M059J (cell line): ENCODE measurements at places on chromosomes 12 and 14. TPM values are rescaled to one million over a fixed set of nuclear protein-coding genes. Genes with fewer than 3 reads are reported as not detected.

TAS2R31 gene
- 0.12 and 0.27 TPM in 2 replicates for total RNA-seq

HRK gene
- total RNA-seq, result not detected in 2 replicates

SPPL3 gene
- 3.9 and 9.7 TPM in 2 replicates for total RNA-seq

NELL2 gene
- total RNA-seq, result 0.25 TPM in 1 of 2 replicates, not detected in the other

ANO4 gene
- 0.07 and 0.69 TPM in 2 replicates for total RNA-seq

SOX5 gene
- 1.6 and 4.1 TPM in 2 replicates for total RNA-seq

GRCh38 chr12:112134731-112135130 lies 9.4 kb downstream of the TRAFD1 start:
- no peak for DNase-seq

DNA sequence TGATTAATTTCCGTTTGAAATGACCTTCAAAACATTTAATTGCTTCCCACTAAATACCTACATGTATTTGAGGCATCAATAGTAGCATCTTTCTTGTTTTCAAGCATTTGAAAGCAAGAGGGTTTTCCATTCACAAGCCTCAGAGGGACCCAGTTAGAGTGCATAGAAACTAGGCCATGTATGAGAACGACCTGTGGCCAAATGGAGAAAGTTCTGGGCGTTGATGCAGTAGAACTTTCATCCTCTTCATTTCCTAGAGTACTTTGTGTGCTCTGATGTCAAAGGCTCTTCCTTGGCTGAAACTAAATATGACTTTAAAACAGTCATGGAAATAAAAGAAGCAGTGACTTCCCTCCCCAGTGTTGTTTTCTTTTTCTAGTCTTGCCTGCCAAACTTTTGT lies 944 bp upstream of the DHRS7 start:
- DNase-seq, result no peak

DNA sequence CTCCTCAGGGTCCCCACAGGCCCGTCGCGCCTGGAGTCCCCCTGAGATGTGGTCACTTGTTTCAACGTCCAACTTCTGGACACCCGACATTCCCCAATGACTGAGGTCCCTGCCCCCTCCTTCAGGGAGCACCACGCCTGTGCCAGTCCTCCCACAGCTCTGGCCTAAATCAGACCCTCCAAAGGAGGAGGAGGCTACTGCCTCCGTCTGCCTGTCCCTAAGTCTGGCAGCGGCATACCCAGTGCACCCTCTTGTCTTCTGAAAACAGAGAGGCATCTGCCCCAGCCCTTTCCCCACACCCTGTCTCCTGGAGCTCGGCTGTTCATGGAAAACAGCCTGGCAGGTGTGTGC lies 46.2 kb downstream of the TESC start:
- no peak for DNase-seq

DNA sequence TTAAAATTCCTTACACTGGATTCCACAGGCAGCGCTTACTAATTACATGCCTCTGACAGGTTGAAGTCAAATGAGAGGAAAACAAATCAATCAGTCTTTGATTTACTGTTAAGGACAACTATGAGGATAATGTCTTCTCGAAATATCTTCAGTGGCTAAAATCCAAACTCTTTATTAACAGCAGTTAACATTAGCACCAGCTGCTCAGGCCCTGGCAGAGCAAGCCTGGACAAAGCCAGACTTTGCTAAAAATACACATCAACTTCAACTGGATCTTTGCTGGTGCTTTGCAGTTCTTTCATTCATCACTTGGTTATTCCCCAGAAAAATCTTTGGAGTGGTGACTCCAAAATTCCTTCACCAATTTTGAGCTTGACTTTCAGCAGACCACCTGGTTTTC lies 98.7 kb downstream of the HECTD4 start:
- DNase-seq, result no peak

DNA sequence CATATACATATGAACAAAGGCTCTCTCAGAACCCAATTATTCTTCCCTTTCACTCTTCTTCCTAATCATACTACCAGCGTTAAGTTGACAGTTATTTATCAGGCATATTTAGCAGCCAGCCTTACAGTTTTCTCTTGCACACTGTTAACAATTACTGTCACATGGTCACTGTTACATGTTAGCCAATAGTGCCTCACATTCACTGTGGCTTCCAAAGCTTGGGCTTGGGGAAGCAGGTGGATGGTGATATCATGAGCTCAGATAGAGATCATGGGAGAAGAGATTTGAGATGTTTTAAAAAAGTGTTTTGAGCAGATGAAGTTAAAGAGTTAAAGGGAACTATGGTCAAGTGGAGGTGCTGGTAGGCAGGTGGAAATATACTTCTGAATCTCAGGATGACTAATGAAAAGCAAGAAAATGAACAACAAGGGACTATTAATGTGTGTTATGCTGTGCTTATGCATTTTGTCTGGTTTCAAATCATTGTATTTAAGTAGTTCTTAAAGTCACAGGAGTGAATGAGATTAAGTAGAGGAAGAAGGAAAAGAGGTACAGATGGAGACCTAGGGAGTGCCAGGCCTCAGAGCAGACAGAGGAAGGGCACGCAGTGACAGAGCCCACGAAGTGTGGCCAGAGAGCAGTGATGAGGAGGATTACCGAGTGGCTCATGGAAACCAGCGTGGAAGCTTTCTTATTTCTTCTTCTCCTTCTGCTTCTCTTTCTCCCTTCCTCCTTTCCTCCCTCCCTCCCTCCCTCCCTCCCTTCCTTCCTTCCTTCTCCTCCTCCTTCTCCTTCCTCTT lies 39.6 kb downstream of the BICD1 start:
- DNase-seq, result no peak

GRCh38 chr12:2633825-2634200 lies 161.0 kb upstream of the FKBP4 start:
- no peak for DNase-seq

GRCh38 chr14:36521598-36522345 lies 1.7 kb upstream of the NKX2-1 start:
- DNase-seq, result no peak

DNA sequence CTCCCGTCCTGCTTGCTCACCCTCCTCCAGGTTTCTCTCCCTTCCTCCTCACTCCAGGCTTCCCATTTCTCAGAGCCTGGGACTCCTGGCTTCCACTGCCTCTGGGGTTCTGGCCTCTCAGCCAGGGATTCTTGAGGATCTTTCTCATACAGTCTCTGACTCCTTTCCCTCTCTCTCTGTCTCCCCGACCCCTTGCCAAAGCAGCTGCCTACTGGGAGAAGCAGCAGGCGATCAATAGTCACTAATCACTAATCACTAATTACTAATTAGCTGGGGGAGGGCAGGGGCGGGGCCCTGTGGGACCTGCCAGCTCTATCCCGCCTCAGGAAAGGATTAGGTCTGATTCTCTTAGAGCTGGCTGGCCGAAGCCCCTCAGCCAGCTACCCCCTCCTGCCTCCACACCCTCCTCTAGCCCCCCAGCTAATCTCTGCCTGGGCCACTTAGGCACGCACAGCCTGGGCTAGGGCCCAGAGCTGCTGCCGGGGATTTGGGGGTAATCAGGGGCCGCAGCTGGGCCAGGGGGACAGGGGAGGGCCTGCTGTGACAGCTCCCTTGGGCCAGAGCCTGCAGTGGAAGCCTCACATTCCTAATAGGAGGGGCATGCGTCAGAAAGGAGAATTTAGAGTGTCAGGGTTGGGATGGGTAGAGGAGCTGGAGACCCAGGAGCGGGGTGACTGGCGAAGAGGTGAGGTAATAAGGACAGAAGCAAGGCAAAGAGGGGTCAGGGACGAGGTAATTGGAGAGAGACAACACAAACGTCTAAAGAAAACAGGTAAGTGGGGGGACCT lies 2.8 kb downstream of the NXPH4 start:
- no peak for DNase-seq

DNA sequence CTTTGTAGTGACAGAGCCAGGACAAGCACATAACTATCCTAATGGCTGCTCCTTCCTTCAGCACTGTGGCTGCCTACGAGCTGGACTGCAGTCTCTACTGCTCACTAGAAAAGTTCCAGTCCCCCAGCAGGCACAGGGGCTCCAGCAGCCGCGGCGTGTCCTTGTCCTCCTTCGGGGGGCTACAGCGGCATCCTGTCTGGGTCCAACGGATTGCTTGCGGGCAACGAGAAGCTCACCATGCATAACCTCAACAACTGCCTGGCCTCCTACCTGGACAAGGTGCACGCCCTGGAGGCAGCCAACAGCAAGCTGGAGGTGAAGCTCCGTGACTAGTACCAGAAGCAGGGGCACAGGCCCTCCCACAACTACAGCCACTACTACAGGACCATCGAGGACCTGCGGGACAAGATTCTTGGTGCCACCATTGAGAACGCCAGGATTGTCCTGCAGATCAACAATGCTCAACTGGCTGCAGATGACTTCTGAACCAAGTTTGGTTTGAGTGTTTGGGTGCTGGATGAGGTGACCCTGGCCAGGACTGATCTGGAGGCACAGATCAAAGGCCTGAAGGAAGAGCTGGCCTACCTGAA lies 169.4 kb downstream of the NDUFA12 start:
- DNase-seq, result no peak

DNA sequence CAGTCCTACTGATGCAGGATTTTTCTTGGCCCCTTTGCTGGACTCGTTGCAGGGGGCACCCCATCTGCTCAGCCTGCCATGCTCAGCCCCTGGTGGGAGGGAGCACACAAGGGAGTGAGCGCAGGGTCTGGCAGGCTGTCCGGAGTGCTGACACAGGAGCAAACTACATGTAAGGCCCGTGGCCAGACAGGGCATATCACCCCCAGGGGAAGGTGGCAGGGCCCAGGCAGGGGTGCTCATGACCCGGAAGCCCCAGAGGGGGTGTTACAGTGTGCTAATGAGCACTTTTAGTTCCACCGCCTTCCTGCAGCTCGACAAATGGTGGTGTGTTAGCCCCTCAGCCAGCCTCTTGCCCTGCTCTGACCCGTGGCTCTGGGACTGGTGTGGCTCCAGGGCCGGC lies 645.6 kb upstream of the TMEM132C start:
- DNase-seq, result no peak

DNA sequence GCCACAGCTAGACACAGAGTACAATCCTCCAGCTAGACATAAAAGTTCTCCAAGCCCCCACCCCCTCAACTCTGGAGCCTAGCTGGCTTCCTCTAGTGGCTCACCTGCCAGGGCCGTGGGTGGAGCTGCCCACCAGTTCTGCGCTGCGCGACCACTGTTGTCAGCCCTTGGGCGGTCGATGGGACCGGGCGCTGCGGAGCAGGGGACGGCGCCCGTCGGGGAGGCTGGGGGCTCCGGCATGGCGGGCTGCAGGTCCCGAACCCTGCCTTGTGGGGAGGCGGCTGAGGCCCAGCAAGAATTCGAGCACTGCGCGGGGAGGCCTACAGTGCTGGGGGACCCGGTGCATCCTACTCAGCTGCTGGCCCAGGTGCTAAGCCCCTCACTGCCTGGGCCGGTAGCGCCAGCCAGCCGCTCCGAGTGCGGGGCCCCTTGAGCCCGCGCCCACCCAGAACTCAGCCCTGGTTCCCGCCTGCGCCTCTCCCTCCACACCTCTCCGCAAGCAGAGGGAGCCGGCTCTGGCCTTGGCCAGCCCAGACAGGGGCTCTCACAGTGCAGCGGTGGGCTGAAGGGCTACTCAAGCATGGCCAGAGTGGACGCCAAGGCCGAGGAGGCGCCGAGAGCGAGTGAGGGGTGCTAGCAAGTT lies 51.0 kb downstream of the RTN1 start:
- no peak for DNase-seq

GRCh38 chr12:124595444-124595843 lies 28.0 kb upstream of the NCOR2 start:
- DNase-seq, result no peak

GRCh38 chr14:89767861-89768268 lies 186.7 kb downstream of the EFCAB11 start:
- DNase-seq, result peak; percentile 45

GRCh38 chr12:120584343-120585149 lies 3.3 kb upstream of the POP5 start:
- DNase-seq, result peak; percentile 32

DNA sequence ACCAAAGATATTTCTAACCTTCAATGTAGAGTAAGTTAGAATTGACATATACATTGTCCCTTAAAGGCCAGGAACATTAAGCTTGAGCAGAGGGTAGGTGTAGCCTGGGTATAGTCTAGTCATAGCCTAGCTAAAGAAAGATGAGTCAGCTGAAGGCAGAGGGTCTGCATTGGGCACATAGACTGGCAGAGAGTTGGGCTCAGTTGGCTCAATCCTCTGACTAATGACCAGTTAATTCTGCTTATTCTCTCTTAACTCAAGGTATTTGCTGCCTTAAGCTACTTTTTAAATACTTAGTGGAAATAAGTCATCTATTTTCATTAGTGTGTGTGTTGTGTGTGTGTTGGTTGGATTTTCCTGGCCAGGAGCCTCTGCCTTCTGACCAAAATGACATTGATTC lies 467.1 kb downstream of the RAD51B start:
- DNase-seq, result peak; percentile 87

DNA sequence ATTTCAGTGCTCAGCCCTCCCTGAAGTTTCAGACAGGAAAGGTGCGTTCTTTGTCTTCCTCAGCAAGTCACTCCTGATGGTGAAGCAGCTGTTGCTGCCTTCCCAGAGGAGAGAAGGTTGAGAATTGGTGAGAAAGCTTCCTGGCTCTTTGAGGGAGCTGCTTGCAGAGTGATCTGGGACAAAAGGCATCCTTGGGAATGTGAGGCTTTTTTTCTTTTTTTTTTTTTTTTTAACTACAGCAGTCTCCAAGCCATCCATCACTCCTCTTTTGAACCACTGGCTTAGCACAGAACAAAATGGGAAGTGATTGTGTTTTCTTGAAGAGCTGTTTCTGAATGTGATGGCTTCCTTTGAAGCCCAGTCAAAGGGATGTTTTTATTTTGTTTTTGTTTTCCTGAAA lies 120.4 kb upstream of the LRIG3 start:
- peak; percentile 78 for DNase-seq

GRCh38 chr12:20946732-20947131 lies 136.2 kb downstream of the SLCO1B3 start:
- peak; percentile 22 for DNase-seq

GRCh38 chr14:40417777-40418401 lies 985.7 kb upstream of the FBXO33 start:
- DNase-seq, result peak; percentile 2

DNA sequence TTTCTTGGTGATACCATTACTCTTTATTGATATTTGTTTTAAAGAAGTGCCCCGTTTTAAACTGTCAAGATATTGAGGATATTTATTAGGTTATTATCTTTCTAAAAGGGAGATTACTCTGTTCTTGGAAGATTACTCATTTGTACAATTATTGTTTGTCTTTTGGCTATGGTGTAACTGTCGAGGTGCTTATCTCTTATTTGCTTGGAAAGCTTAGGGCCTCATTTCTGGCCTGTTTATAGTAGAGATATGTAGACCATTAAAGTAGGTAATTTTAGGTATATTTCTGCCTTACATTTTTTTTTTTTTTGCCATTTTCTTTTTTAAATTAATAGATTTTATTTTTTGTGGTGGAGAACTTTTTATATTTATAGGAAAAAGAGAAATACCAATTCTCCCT lies 74.2 kb downstream of the KTN1 start:
- DNase-seq, result no peak

GRCh38 chr14:71103662-71104484 lies 196.6 kb downstream of the PCNX1 start:
- DNase-seq, result peak; percentile 63

DNA sequence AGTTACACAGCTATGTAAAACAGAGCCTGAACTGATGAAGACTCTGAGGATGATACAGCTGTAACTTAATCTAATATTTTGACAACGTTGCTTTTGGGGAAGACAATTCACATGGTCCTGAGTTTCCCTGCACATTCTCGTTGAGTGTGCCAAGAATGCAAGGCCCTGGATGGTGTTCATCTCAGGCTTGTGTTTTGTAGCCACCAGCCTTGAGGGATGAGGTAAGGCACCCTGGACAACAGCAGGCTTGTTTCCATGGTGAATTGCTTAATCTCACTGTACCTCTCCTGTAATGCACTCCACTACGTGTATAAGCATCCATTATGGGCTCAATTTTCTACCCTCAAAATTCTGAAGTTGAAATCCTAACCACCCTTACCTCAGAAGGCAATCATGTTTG lies 2.1 kb downstream of the CATSPERB start:
- DNase-seq, result no peak

- DNase-seq, result peak; percentile 23
These were observed 149.3 kb upstream of the BMP4 start for GRCh38 chr14:54105898-54106297.
